DMS79 treated with DMSO at 0.1 percent for 48 hours (cell line): ENCODE measurements at places on chromosomes 1 and 21.

GRCh38 chr1:169327875-169328274 is 39.7 kb downstream of the NME7 start:
- no peak for DNase-seq

GRCh38 chr1:67114162-67114561 is 20.6 kb downstream of the C1orf141 start:
- DNase-seq = no peak

DNA sequence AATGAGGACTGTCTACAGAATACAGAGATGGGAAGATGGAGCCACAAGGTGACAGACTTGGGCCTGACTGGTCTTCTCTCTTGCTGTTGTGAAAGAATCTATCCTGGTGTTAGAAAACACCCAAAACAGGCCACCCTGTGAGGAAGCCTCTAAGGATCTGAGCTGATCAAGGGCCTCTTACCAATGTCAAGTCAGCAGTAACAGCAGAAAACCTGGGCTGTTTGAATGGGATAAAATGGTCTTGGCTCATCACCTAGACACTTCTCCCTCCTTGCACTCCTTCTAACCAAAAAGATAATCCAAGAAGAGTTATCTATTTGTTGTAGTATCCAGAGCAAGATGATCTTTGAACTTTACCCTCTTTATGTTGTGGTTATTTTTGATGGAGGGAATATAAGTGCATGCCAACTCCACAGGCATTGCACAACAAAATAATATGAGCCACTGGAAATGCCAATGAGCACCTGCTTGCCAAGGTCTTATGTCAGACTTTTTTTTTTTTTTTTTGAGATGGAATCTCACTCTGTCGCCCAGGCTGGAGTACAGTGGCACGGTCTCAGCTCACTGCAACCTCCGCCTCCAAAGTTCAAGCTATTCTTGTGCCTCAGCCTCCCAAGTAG is 32.8 kb upstream of the ZNF281 start:
- DNase-seq = no peak

- DNase-seq = no peak
Observed at GRCh38 chr21:33780631-33781030, 135.0 kb downstream of the ATP5PO start.

DNA sequence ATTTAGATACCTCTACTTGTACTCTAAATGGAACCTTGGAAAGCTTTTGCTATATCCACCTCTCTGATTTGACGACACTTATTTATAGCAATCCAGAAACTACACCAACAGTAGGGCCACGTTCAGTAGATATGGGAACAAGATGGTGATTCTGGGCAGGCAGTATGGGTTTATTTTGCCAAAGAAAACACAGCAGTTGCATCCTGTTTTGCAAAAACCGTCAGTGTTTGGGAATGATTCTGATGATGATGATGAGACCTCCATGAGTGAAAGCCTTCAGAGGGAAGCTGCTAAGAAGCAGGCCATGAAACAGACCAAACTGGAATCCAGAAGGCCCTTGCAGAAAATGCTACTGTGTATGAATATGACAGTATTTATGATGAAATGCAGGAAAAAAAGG is 41.5 kb upstream of the NEXN start:
- no peak for DNase-seq

- DNase-seq = peak; percentile 87
Observed at GRCh38 chr21:39348355-39349210, at the start of gene HMGN1. Gene HMGN1 (minus strand): TSS chr21:39349088. CDS start chr21:39348917, 171 bp downstream.

- no peak for DNase-seq
Observed at GRCh38 chr1:115429884-115430283, 91.8 kb upstream of the NGF start.

DNA sequence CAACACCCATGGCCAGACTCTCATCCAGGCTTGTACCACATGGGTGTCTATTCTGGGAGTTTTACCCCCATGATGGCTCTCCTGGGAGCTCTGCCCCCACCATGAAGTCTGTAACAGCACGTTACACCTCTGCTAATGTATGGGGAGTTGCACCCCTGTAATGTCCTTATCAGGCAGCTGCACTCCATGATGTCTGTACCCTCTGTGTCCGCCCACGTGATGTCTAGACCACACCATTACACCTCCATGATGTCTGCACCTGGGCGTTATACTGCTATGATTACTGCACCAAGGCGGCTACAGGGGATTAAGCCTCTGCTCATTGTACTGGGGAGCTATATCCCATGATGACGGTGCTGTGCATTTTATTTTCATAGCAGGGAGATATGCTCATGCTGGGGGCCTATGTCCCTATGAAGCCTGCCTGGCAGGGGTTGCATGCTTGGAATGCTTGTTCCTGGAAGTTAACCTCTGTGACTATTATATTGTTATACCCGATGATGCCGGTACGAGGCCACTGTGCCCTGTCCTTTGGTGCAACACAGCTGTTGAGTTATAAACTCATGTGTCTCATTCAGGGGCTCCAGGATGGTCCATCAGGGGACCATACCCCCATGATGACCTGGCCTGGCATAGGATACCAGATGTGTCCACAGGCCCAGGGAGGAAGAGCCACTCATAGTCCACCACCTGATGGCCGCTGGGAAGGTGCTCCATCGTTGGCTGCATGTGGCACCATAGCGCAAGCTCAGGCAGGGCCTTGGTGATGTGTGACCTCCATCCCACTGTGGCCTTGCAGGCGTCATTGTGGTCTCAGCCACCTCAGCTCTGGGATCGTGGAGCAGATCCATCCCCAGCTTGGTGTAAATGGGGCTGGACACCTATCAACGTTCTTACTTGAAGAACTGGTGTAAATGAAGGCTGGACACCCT is 12.1 kb downstream of the PTPRF start:
- no peak for DNase-seq

- DNase-seq = no peak
Observed at GRCh38 chr1:117618450-117619122, 12.7 kb downstream of the TENT5C start.

DNA sequence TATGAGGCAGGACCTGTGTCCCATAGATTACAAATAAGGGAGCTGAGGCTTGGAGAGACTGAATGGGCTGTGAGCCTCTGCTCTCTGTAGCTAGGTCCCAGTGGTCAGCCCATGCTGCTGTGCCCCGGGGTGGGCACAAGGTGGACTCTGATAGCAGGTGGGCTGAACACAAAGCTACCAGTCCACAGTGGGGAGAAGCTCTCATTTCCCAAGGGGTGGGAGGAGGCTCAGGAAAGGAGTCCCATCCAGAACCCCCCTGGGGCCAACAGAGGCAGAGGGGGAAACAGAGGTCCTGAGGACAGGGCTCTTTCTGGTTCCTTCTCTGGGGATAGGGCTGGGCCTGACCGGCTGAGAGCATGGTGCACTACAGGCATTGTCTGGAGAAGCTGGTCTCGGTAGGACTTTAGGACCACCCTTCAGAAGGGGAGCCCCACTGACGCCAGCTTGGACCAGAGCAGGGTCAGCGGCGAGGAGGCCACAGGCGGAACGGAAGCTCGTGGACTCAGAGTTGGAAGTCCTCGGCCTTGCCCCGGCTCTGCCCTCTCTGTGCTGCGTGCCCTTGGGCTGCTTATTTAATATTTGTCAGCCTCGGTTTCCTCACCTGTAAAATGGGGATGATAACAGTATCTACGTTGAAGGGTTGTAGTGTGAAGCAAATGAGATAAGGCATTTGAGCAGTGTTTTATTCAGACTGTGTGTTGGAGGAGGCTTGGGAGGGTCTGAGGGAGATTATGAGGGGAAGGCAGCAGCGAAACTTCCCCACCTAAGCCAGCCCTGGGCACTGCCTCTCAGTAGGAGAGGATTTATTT is 26.6 kb downstream of the SDE2 start:
- DNase-seq = no peak

DNA sequence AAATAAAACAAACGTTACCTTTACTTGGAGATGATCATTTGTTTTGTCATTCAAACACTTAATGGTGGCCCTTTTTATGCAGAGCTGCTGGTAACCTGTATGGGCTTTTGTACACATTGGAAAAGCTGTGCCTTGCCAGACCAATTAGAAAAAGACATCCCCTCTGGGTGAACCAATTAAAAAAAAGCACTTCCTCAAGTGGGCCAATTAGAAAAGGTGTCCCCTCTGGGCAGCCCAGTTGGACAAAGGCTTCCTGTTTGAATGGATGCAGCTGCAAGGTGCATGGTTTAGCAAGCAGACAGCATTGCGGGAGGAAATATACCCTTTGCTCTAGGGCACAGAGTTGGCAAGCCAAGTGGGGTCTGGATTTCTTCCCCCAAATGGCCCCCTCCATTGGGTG is 21.6 kb downstream of the HUNK start:
- DNase-seq = no peak

DNA sequence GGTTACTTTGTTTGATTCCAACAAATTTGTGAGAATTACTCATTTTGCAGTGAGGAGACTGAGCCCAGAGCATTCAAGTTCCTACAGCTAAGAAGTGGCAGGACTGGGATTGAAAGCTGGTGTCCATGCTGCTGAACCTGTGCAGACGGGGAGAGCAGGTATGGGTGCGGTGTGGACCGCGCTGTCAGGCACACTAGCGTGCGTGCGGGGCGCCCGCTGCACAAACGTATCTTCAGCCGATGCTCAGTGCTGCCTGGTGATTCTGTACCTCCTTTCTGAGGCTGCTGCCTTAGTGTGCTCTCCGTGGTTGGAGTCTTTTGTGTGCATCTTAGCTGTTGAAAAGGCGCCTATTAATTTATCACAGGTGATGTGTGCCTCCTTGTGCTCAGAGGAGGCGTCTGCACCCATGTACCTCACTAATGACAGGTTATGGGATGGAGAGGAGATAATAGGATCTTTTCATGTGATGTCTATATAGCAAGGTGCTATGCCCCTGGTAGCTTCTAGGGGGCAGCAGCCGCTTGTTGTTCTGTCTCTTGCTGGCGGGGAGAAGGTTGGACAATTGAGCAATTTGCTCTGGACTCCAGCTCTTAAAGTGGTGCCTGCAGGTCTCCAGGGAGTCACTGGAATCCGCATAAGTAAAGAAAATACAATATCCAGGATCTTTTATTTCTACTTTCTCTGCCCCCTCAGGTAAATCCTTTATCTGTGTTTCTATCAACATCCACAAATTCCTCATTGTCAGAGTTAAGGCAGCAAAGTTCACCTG is 32.5 kb downstream of the PEX14 start:
- DNase-seq = peak; percentile 86

DNA sequence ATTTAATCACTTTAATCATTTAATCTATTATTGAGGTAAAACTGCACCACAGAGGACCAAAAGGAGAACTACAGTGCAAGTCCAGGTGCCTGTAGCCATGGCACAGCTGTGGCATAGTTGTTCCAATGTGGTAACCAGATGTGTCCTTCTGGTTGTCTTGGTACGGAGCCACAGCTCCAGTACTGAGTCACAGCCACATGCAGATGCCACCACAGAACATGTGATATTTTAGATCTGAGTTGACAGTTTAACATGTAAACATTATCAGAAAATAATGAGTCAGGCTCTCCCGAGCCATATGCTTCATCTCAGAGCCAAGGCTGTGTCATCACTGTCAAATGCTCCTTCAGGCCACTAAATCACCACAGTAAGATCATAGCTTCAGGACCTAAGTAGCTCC is 56.4 kb upstream of the RGS7 start:
- no peak for DNase-seq

GRCh38 chr21:45465105-45465504 is 60.1 kb downstream of the COL18A1 start:
- peak; percentile 51 for DNase-seq

DNA sequence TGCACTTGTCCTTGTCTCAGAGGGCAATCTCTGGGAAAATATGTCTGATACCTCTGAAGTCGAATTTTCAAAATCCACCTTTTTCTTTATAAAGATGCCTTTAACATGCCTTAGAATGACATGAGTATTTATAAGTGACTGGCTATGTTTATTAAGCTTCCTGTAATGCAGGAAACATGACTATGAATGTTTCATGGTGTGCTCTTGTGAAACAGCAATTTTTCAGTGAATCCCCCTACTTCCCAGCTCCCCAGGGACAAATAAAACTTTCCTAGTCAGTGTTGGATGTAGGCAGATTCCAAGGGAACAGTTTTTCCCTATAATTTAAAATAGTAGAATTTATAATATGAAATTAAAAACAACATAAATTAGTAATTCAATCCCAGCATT is 437.0 kb downstream of the LMO4 start:
- no peak for DNase-seq
